ENCODE measurements at places on chromosomes 13 and 19.

DNA sequence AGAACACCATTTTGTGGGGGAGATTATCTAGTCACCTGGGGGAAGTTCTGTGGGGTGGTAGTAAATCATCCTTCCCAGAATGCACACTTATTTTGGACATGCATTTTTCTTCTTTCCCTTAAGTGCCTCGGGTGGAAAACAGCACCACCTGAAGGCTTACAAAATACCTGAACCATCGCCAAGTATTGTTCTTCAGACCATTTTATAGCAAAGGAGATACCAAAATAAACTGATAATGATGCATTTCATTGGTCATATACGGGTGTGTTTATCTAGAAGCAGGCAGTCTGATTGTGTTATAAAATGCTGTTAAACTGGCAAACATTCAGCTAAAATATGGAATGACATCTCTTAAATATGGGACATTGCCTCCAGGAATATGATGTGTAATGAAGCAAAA is 1034.7 kb downstream of the SLITRK1 start:
- no peak for DNase-seq

DNA sequence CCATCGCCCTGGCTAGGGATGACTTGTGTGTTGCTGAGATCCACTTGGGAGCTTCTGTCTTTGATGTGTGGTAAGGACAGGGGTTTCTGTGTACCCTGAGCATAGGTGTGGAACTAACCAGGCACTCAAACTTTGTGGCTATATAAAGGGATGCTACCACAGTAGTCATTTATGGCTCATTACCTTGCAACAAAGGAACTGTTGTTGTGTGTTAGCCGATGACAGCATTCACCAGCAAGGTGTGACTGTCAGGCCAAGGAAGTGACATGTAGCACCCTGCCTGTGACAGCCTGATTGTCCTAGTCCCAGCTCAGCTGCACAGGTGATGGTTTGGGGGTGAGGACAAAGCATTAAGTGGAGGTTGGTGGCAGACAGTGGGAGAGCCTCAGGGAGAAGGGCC is 73.6 kb downstream of the COG3 start:
- DNase-seq = no peak

DNA sequence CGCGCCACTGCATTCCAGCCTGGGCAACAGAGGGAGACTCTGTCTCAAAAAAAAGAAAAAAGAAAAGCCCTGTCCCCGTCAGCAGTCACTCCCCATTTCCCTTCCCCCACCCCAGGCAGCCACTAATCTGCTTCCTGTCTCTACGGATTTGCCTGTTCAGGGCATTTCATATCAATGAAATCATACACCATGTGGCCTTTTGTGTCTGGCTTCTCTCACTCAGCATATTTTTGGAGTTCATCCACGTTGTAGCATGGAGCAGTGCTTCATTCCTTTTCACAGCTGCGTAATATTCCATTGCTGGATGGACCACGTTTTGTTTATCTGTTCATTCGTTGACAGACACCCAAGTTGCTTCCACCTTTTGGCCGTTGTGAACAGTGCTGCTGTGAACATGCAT is 36.1 kb upstream of the KLF2 start:
- no peak for DNase-seq

- DNase-seq = no peak
Measured at GRCh38 chr13:113968463-113969310, 5.2 kb downstream of the C13orf46 start.

GRCh38 chr13:114226088-114226487 is 8.6 kb upstream of the CDC16 start:
- no peak for DNase-seq

DNA sequence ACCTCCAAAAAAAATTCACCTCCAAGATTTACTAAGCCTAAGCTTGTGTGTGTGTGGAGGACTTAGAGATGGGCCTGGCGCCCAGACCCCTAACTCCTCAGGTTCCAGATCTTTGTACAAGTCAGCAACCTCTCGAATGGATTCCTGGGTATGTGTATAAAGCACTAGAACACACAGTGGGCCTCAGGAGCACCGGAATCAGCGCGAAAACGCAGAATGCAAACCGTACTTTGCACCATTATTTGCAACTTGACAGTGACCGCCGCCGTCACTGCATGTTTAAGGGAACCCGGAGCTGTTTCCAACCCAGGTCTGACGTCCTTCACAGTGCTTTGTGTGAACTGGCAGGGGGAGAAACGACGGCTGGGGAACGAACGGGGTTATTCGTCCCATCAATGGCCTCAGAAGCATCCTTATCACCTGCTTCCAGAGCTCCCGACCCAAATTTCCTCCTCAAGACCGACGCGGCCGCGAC is 688 bp downstream of the ZNF606 start:
- no peak for DNase-seq

- no peak for DNase-seq
Measured at GRCh38 chr13:41645331-41645730, 188.0 kb downstream of the RGCC start.

- no peak for DNase-seq
Measured at GRCh38 chr13:110305949-110306339, 1.0 kb downstream of the COL4A1 start.

DNA sequence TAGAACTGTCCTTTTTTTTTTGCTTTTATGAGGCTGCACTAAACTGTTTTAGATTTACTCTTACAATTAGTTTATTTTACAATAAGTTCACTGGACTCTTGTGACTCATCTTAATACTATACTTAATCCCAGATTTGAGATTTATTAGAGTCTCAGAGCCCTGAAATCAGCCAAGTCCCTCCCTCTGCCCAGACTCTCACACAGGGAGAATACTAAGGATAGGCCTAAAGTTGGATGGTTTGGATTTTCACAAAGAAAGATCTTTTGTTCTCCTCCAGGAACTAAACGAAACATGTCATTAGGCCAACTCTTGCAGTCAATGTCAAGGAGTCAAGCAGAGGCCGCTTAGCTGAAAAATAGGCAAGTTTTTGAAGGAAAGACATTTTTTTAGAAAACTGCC is 42.7 kb upstream of the MIR17HG start:
- no peak for DNase-seq

- DNase-seq = no peak
Measured at GRCh38 chr13:49925881-49926418, 10.2 kb downstream of the SPRYD7 start.

DNA sequence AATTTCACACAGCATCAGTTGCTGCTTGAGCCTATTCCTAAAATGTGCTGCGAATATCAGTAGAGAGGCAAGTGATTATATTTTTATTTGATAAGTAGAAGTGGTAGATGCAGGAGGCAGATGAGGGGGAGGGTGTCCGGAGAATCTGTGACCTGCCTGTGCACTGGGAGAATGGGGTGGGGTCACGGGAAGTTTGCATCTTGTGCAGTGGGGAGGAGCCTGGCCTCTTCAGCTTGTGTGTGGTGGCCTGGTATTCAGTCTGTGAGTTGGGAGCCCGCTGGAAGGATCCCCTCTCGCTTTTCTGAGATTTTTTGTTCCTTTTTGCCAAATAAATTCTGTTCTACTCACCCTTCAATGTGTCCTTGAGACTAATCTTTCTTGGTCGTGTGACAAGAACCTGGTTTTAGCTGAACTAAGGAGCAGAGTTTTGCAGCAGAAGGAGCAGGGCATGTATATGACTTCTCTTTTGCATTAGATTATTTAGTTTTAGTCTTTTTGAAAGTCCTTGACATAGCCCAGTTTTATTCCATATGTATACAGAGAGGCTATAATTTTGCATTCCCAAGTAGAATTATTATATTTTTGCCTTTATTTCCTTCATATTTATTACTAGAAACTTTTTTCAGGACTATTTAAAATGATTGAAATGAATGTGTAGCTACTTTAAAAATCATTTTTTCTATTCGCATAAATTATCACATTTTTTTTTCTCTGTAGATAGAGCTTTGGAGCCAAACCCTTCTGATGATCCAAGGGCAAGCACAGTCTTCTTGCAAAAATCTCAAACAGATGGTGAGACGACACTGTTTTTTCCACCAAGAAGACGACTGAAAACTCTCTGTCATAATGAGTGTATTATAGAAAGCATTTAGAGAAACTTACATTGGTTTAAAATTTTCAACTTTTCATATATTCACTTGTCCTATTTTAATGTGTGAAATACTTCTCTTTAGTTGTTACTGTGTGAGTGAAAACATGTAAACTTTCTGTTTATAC is 1257.2 kb downstream of the UQCRFS1 start:
- no peak for DNase-seq

GRCh38 chr19:58296104-58296503 is 9.1 kb upstream of the ERVK3-1 start:
- DNase-seq = no peak

DNA sequence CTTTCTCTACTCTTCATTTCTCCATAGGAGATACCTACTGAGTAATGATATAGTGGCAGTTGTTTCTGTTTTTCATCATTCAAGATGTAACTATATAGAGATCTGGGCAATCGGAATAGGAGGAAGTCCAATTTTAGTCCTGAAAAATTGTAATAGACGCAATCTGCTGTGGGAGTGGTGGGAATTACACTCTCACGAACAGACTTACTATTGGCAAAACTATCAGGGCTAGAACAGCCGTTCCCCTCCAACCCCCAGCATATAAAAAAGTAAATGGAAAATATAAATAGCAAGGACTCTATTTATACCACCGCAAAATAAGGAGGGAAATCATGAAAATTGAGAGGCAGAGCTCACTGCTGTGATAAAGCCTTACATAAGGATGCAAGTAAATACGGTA is 330.1 kb downstream of the FGF14 start:
- no peak for DNase-seq

- no peak for DNase-seq
Measured at GRCh38 chr13:23889615-23890607, 711 bp upstream of the MIPEP start.

All from GDM1 (cell line).